ENCODE measurements at places on chromosomes 7 and 10.
A peak's percentile ranks its signal among the peaks of the same experiment; 100 is the strongest.

DNA sequence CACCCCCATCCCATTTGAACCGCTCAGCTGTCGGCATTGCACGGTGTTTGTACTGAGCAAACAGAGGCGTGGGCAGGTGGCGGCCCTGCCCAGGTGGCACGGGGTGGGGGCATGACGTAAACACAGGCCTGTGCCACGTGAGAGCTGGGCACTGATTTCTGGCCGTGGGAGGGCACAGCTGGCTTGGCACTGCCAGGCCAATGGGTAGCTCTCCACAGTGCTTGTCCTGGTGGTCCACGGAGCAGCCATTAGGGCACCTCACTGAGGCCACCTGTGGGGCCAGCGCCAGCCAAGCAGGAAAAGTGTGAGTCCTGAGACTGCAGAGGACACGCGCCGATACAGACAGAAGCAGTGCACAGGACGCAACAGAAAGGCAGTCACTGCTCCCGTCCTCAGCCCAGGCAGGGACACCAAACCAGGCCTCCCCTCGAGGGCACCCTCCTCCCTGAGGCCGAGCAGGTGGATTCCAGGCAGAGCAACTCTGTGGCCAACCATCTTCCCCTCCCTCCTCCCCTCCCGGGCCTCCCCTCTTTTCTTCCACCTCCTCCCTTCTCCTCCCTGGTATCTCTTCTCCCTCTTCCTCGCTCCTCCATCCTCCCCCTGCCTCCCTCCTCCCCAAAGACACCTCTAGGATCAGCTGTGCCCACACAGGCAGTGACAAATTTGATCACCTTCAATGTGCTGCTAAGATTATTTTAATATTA lies 258.7 kb downstream of the ELFN1 start:
- DNase-seq, result no peak

GRCh38 chr7:22668971-22669401 lies 58.0 kb upstream of the IL6 start:
- DNase-seq, result peak; percentile 43

- DNase-seq, result no peak
Observed at GRCh38 chr7:83413831-83414230, 235.1 kb downstream of the SEMA3E start.

GRCh38 chr10:95909561-95909960 lies 1.8 kb downstream of the CC2D2B start:
- no peak for DNase-seq

GRCh38 chr7:29139191-29139590 lies 7.1 kb downstream of the CPVL start:
- DNase-seq, result no peak

- DNase-seq, result no peak
Observed at GRCh38 chr7:139370301-139370942, 10.7 kb downstream of the LUC7L2 start.

GRCh38 chr7:24732646-24733413 lies 24.4 kb downstream of the GSDME start:
- DNase-seq, result peak; percentile 65

DNA sequence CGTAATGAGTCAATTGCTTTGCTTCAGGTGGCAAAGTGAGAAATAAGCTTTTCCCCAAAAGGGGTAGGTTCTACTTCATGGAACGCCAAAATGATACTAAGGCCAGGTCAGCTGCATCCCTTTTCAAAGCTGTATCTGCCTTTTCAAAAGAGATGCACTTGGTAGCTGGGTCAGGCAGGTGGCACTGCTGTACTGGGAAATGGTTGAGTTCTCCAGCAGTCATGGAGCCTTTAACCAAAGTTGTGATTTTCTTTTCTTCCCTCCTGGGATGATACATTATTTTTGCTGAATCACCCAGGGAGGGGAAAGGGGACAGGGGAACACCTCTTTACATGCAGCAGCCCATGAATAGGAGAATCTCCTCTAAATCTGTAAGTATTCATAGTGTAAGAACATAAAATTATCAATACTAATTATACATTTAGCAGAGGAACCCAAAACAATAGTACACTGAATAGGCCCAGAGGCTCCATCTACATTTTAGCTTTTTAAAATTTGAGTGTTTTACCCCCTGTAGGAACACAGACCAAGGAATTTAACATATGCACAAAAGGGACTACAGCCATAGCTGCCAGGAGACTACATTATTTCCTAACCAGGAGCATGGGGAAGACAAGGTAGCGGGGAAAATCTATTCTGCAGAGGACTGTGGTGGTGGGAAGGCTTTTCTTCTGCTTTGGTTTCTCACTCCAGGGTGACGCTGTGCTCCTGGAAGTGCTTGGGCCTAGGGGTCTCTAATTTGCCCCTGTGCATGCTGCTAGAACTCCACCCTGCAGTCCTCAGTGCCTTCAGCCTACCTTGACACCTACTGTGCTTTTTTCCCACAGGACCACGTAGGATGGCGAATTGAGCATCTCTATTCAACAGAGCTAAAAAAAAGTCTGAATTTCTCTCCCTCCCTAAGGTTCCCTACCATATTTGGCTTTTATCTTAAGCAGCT lies 6.4 kb upstream of the GPR22 start:
- DNase-seq, result peak; percentile 63

DNA sequence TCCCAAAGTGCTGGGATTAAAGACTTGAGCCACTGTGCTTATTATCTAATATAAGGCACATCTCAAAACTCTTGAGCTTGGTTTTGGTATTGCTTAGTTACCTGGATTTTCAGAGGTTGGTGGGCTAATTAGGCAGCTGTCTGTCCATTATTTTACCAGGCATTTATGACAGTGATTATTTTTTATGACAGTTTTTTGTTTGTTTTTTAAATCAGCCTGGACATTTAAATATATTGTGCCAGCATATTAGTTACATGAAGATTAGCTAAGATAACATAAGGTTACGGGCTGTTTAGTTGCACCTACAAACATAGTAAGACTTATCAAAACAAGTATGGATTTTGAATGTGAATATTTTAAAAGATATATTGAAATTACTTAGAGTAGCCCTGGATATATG lies 2.6 kb upstream of the ZRANB1 start:
- no peak for DNase-seq

GRCh38 chr10:74787457-74787856 lies 38.9 kb upstream of the KAT6B start:
- no peak for DNase-seq

Data from Caco-2 (cell line).